AG20443 (cell line): ENCODE measurements at places on chromosomes 2 and 18.

- DNase-seq: no peak
These were observed 4.5 kb downstream of the OLA1 start for GRCh38 chr2:174243812-174244211.

GRCh38 chr2:176467595-176467994 lies 198.4 kb downstream of the MTX2 start:
- DNase-seq: no peak

GRCh38 chr18:34511879-34512278 lies 198.2 kb upstream of the DTNA start:
- DNase-seq: no peak

DNA sequence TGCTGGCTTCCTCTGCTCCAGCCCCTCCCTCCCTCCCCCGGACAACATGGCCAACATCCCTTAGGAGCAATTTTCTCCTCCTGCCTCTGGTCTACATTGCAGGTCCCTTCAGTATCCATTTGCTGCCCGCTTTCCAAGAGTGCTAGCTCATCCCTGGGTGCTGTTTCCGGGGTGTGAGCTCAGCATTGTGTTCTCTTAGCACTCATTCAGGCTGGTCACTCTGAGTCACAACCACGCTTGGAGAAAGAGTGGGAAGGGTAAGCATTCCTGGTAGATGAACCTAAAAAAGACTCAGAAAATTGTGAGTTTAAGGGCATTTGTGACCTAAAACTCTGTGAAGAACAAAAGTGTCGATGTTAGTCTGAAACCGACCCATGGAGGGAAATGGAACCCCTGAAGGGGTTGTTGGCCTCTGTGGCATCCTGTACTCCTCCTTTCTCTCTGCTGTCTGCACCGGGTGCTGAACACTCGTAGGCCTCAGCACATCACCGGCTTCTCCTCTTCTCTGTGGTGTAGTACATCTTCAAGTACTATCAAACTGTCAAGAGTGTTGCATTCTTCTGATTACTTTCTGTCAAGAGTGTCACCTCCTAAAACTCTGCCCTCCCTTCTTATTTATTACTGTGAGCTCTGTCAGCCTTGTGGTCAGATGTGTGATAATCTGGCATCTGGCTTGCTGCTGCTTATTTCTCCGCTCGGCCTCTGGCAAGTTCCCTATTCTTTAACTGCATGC lies 73.0 kb downstream of the CTNNA2 start:
- peak; percentile 8 for DNase-seq

DNA sequence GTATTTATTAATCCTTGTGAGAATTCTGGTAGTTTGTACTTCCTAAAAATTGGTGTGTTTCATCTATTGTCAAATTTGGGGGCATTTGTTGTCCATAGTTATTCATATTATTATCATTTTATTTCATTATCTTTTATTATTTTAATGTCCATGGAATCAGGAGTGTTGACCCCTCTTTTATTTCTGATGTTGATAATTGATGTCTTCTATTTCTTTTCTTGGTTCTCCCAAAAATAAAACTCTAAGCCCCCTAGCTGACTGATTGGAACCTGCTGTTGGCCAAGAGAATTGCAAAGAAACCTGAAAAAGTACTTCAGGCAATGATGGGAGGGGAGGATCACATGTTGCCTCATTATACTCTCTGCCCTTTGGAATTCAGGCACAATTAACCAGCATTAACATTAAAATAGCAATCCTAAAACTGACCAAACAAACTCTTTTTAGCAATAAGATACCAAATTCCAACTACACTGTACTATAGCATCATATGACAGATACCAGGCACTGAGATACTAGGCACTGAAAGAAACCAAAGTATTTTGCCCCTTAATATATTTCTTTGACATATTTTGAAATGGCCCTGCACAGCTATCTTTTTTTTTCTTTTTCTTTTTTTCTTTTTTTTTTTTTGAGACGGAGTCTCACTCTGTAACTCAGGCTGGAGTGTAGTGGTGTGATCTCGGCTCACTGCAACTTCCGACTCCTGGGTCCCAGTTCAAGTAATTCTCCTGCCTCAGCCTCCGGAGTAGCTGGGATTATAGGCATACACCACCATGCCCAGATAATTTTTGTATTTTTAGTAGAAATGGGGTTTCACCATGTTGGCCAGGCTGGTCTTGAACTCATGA lies 1097.2 kb upstream of the CNTNAP5 start:
- no peak for DNase-seq

DNA sequence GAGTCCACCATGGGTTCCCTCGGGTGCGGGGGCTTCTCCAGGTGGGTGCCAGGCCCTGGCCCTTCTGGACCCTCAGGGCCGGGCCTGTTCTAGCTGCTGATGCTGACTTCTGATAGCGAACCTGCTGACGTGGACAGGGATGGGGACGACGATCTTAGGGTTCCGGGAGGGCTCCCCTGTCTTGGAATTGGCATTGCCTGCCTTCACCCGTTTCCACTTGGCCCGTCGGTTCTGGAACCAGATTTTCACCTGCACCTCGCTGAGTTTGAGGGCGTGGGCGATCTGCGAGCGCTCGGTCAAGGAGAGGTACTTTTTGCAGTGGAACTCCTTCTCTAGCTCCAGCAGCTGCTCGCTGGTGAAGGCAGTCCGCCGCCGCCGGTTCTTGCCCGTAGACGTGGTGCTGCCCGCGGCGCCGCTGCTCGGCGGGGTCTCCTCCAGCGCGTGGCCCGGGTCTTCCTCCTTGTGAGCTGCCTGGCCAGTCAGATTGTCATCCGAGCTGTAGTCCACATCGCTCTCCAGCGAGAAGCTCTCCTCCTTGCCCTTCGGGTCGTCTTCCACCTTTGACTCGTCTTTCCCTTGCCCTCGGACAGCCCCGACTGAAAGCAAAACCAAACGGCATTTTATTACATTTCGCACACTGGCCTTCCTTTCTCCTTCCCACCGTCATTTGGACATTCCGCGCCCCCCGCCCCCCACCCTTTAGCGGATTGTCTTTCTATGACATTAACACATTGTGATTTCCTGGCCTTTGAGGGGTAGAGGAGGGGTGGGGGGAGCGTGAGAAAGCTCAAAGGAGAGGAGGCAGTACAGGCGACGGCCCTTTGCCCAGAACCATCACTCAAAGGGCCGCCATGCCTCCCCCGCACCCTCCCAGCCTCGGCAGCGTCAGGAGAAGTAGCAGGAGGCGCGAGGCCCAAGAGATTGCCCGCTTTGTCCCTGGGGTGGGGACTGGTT lies 2.1 kb downstream of the GBX2 start:
- DNase-seq: peak; percentile 36

DNA sequence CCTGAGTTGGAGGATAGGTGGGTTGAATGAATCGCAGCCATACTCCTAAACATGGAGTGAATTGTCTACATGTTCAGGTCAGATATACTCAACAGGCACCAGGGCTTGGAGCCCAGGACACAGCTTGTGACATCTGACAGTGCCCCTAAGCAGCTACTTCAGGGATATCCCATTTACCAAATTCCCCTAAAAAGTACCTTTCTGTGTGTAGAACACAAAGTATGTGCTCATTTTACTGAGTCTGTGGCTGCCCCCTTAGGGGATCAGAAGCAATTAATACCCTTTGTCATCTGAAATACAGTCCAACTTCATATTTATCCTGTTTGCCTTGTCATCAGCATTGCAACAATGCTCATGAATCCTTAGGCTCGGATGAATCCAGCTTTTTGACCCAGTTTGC lies 20.8 kb downstream of the TNFRSF11A start:
- DNase-seq: no peak

- peak; percentile 44 for DNase-seq
These were observed 633.2 kb upstream of the PKDCC start for GRCh38 chr2:41414486-41415230.

- no peak for DNase-seq
These were observed 473.8 kb upstream of the MC4R start for GRCh38 chr18:60846396-60846795.

DNA sequence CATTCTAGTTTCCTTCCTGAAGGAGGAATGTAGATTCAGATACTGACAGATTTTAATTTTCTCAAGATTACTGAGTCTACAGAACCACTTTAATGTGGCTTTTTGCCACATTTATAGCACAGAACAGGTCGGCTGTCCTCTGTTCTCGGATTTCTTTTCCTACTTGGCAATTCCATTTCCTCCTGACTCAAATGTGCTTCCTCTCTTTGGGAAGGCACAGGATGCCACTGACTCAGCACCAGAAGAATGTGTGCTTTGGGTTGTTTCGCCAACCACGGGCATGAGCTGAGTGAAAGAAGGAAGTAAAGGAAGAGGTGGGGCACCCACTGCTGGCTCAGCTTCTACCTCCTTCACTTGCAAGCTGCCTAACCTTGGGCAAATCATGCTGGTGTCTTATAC lies 970.6 kb upstream of the ACVR2A start:
- DNase-seq: peak; percentile 23

DNA sequence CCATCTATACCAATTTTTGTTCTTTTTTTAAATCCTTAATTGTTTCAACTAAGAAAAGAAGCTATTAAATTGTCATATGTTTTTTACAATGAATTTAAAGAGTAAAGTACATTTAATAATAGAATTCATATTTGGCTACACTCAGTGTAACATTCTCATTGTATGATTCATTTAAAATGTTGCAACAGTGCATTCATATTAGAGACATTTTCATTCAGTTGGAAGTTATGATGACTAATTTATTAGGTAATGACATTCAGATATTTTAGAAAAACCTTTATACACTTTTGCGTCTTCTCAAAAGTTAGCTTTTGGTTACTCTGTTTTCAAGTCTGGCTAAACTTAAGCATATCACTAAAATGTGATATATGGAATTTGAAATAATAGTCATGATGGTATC lies 887.5 kb upstream of the NRXN1 start:
- DNase-seq: no peak

DNA sequence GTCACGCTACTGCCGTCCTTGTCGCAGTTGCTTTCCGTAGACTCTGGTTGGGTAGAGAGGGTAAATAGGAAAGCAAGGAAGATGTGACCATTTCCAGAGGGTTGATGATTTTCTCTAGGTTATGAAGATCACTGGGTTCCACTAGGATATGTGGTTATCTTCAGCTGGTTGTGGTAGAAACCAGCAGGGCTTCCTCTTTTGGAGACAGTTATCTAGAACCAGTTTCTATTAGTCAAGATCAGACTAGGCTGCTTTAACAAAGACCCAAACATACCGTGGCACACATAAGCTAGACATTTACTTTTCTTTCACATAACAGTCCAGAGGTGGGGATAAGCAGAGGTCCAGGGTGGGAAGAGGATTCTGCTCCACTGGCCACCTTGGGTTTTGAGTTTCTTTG lies 59.6 kb downstream of the FASTKD2 start:
- no peak for DNase-seq

GRCh38 chr2:199261936-199262335 lies 195.8 kb downstream of the SATB2 start:
- no peak for DNase-seq

- DNase-seq: no peak
These were observed 28.6 kb downstream of the HS1BP3 start for GRCh38 chr2:20622296-20622686.

GRCh38 chr2:213751446-213751845 lies 467.2 kb downstream of the SPAG16 start:
- DNase-seq: no peak

DNA sequence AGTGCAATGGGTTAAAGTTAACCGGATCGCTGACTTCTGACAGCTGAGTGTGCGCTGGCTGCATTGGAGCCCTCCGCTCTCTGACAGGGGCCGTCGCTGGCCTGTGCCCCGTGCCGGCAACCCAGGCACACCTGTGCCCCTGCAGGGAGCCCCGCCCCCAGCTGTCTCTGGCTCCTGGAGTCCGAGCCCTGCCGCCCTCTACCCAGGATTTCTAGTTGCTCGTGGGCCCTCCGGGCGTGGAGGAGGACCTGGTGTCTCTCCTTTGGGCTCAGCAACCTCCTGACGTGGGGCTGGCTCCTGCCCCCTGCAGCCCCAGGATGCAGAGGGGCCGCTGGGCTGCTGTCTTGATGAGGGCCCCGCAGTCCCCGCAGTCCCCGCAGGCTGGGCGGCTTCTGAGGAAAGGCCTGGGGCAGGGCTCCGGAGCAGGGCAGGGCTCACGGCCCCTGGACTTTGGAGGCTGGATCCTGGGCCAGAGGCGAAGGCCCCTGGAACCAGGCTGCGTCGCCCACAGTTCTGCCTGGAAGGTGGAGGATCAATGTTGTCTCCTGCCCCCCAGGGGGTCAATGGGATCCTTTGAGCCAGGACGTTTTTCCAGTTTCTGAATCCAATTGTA lies 172.8 kb downstream of the RNF144A start:
- DNase-seq: no peak

DNA sequence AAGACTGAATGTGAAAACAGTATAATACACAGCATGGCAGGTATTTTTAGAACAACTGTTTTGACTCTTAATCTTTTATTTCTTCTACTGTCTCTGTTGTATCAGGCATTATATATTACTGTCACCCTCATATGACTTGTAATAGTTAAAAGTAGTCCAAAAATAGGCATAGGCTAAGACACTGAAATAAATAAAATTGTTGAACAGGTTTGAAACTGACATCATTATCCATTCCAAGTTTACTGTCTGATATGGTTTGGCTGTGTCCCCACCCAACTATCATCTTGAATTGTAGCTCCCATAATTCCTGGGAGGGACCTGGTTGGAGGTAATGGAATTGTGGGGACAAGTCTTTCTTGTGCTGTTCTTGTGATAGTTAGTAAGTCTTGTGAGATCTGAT lies 91.4 kb upstream of the CDH19 start:
- no peak for DNase-seq

DNA sequence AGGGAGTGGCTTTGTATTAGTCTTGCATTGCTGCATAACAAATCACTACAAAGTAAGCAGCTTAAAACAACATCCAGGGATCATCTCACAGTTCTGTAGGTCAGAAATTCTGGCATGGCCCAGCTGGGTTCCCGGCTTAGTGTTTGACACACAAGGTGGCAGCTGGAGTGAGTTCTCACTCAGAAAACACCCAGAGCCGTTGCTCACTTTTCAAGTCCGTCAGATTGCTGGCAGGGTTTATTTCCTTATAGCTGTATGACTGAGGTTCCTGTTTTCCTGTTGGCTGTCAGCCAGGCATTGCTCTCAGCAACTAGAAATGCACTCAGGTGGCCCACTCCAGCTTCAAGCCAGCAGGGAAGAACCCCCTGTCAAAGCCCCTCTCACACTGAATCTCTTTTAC lies 324.1 kb downstream of the CCDC178 start:
- DNase-seq: no peak

DNA sequence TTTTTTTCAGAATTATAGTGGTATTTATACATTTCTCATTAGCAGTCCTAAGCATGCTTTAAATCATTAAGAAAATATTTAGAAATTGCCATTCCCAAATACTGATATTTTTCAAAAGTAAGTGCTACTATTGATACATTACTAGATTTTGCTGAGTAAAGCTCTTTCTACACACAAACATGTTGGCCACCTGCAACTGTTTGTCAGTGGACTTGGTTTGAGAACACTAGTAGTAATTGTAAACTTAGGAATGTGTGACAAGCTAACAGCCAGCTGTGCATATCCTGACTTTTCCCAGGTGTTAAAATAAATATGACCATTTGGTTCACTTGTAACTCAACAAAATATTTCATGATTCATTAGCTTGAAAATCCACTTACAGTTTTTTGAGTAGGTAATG lies 103.1 kb downstream of the MSTN start:
- DNase-seq: no peak

- no peak for DNase-seq
These were observed 57.1 kb downstream of the EMX1 start for GRCh38 chr2:72974436-72974754.

GRCh38 chr2:153811516-153811915 lies 60.2 kb upstream of the GALNT13 start:
- no peak for DNase-seq
